Pulmonary artery endothelial cell (primary cell): ENCODE measurements at places on chromosomes 1 and 21.

GRCh38 chr1:60540141-60540540, 466.6 kb upstream of the C1orf87 start:
- no peak for DNase-seq

DNA sequence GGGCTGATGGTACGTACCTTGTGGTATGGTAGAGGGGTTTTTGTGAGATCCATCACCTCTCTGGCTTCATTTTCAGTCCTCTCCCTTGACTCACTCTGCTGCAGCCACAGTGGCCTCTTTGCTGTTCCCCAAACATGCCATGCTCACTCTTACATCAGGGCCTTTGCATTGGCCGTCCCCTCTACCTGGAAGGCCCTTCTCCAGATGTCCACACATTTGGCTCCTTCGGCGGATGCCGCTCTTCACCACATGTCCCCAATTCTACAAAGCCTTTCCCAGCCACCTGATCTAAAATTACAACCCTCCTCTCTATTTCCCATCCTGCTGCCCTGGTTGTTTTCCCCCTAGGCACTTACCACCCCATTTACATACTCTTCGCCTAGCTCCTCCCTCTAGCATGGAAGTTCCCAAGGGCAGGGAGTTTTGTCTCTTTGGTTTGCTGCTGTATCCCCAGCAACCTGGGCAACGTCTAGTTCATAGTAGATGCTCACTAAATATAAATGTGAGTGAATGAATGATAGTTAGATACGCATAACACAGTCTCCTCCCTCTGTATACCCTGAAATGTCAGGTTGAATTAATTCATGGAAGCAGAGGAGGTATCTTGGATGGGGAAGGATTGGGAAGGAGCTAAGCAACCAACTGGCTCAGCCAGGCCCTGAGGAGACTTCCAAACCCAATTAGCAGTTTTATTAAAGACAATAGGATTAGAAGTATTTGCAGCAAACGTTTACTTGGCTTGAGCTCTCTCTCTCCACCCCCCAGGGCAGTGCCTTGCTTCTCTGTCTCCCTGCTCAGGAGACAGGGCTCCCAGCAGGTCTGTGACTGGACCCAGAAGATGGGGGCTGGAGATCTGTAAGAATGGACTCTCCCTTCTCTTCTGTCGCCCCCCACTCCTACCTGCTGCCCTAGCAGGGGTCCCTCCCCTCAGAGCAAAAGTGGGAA, 264.2 kb downstream of the GRIK3 start:
- no peak for DNase-seq

GRCh38 chr1:110494522-110495406, 24.2 kb downstream of the KCNA10 start:
- DNase-seq, result no peak

- no peak for DNase-seq
Measured at GRCh38 chr21:25273959-25274358, 333.3 kb downstream of the MRPL39 start.

DNA sequence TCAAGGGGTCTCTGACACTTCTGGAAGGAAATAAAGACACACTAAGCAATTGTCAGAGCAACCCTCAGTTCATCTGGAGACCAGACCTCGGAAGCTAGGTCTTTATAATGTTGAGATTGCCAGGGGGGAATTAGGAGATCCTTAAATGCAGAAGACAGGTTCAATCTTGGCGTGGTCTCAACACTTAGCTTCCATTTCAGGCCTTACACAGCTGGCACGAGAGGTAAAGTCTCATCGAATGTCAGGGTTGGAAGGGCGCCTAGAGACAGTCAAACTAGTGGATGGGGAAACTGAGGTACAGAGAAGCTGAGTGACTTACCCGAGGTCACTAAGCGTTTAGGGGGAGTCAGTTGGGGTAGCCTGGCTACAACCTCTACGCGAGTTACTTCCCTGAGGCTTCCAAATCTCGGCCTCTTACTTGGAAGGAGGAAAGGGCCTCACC, 562 bp upstream of the EPB41 start:
- no peak for DNase-seq

GRCh38 chr1:20280906-20281305, 9.8 kb upstream of the VWA5B1 start:
- no peak for DNase-seq

- DNase-seq, result no peak
Measured at GRCh38 chr1:53133261-53134041, 9.0 kb downstream of the SLC1A7 start.

DNA sequence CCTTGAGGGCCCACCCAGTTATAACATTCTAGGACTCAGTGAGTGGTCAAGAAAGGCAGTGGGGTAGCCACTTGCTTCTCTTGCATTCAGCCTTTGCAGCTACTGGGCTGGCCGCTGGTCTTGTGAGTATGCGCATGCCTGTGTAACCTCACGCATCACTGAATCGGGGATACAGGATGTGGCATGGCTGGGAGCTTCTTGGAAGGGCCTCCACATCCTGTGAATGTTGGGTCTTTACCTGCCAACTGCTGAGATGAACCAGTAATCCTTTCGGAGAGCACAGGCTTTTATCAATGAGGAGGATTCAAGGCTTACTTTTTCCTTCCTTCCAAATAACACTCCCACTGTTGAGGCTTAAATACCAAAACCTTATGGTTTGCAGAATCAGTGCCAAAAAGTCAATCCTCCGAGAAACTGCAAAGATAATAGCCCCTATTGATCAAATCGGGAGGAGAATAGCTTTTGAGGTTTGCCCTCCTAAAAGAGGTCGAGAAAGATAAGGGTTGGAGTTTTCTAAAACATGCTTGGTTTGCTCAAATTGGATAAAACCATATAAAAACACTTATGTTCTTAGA, 198.9 kb upstream of the UBE2U start:
- no peak for DNase-seq

GRCh38 chr1:94180650-94181049, 56.7 kb downstream of the ARHGAP29 start:
- DNase-seq, result no peak

DNA sequence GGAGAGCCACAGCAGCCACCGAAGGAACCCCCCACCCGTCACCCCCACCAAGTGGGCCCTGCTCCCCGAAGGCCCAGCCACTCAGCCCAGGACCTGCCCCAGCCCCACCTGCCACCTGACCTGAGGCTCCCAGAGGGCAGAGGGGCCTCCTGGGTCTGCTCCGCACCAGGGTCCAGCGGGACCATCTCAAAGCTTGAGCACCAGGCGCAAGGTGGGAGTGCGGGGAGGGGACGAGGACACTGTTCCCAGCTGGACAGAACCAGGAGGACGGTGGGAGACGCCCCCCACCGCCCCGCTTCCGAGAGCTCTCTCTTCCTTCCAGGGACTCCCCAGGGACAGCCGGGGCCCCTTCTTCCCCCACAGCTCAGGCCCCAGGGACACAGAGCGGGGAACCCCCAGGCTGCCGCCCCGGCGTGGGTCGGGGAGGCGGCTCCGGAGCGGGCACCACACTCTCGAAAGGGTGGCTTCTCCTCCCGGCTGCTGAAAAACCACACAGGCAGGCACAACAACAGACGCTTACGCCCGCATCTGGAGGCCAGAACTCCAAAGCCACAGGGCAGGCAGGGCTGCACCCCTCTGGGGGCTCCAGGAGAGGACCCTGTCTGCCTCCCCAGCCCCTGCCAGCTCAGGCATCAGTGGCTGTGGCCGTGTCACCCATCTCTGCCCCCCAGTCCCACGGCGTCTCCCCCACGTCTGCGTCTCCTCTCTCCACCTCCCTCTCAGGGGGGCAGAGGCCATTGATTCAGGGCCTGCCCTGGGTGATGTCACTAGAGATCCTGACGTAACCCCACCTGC, 1.9 kb upstream of the TTLL10 start:
- DNase-seq, result no peak

GRCh38 chr1:205576011-205576410, 55.8 kb downstream of the ELK4 start:
- no peak for DNase-seq

- DNase-seq, result no peak
Measured at GRCh38 chr1:234849832-234850231, 239.9 kb upstream of the IRF2BP2 start.

GRCh38 chr1:87840767-87841166, 512.1 kb downstream of the LMO4 start:
- DNase-seq, result no peak

DNA sequence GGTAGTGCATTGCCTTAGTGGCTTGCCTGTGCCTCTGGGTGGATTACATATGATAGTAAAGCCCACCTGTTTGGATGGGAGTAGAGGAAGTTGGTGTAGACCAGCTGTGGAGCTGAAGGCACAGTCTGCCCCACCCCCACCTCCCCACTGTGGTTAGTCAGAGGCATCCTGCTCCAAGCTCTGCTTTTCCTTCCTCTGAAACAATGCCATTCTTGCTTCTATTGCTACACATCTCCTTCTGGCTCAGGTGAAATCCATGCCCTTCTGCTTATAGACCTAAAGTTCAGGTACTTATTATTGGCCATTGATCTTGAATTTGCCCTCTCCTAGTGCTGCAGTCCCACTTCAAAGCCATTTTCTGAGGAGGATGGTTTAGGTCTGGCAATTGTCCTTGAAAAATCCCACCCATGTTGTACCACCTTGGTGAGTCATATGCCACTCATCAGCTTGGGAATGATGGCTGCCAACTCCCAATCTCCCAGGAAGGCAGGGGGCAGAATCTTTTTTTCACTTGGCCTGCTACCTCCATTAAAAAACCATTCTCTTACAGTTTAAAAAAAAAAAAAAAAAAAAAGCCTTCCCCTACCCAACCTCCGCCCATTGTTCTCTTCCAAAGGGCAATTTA, 6.7 kb upstream of the TXLNA start:
- DNase-seq, result no peak

- DNase-seq, result no peak
Measured at GRCh38 chr21:46193829-46194373, 9.6 kb upstream of the SPATC1L start.

DNA sequence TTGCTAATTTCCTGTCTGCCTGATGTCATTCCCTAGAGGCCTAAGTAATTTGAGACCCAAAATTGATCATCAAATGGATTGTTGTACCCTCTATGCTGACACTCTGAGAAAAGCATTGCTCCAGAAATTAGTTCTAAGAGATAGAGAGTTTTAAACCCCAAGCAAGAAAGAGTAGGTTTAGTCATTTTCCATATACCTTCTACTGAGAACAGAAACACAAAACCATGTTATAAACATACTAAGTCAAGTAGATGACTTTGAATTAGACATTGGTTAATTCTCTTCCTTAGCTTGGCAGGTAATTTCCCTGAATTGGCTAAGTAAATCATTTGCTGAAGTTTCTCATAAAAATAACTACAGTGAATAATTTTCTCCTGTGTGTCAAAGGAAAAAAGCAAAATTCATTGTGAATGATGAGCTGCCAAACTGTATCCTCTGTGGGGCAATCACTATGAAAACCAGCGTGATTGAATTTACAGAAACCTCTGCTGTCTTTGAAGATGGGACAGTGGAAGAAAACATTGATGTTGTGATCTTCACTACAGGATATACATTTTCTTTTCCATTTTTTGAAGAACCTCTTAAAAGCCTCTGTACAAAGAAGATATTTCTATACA, 20.1 kb downstream of the FMO4 start:
- no peak for DNase-seq

DNA sequence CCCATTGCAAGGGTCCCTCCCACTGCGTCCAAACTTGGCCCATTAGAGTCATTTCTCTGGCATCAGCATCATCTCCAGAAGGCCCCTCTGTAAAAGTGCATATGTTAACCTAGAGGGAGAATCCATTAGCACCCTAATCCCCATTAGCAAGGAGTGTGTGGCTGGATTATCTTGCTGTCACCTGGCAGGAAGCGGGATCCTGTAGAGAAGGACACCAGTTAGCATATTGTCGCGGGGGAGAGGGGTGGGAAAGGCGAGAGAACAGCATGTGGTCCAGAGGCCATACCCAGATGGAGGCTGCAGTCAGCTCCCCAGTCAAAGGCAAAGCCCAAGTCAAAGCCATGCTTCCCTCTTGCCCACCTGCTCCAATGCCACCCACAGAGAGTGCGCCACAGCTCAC, 64.0 kb downstream of the OLIG1 start:
- DNase-seq, result no peak

- no peak for DNase-seq
Measured at GRCh38 chr1:156684227-156684782, 7.1 kb upstream of the NES start.

DNA sequence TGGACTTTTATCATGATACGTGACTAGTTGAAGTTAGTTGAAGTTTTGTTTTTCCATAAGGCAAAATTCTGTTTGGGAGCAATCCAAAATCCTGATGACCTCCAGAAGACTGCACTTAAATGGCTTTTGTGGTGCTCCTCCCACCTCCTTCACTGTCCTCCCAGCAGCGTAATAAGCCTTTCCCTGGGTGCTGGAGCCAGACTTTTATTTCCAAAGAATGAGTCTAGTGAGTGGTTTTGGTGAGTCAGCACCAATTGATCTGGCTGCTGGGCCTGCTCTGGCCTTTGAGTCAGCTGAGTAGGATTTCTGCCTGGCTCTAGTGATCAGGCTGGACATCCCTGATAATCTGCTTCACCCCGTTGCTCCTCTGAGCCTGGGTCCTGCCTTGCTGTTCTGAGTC, 21.7 kb upstream of the KCND3 start:
- no peak for DNase-seq

GRCh38 chr1:240499012-240499411, 112.9 kb downstream of the GREM2 start:
- DNase-seq, result no peak

GRCh38 chr1:85202092-85202863, 1.5 kb upstream of the SYDE2 start:
- DNase-seq, result no peak

GRCh38 chr1:48080331-48081255, 83.4 kb upstream of the TRABD2B start:
- DNase-seq, result no peak
